T-helper 9 cell (primary cell): ENCODE measurements at places on chromosomes 4 and X.

DNA sequence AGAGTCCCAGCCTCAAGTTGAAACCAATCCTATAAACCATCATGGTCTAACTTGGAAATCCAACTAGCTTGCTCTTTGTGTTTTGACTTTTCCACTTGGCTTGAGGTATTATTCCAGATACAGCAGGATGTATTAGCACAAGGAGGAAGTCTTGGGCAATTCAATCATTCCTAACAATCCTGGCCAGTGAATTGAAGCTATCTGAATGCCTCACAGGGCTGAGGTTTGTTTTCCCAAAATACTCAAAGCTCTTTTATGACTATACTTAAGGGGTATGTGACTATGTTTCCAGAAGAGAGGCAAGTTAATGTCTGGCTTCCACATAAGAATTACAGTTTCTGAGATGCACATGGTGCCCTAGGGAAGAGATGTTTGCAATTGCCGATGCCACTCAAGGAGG lies 66.8 kb upstream of the SH3RF1 start:
- no peak for DNase-seq

DNA sequence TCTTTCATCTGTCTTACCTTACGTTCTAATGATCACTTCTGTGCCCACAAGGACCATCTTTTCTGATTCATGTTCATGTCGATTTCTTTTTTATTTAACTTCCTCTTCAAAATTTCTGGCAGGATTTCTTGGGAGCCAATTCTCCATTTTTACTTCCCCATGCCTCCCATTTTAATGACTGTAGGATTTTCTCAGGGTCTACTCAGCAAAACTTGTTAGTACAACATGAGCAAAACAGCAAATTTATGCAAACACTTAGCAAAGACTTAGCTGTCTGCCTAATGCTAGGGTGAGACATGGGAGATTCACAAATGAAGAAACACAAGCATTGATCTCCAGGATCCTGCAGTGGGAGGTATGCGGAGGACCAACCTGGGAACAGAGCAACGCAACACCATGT lies 5.5 kb downstream of the CD38 start:
- DNase-seq, result no peak

GRCh38 chrX:12370497-12370986 lies 232.3 kb downstream of the FRMPD4 start:
- no peak for DNase-seq

DNA sequence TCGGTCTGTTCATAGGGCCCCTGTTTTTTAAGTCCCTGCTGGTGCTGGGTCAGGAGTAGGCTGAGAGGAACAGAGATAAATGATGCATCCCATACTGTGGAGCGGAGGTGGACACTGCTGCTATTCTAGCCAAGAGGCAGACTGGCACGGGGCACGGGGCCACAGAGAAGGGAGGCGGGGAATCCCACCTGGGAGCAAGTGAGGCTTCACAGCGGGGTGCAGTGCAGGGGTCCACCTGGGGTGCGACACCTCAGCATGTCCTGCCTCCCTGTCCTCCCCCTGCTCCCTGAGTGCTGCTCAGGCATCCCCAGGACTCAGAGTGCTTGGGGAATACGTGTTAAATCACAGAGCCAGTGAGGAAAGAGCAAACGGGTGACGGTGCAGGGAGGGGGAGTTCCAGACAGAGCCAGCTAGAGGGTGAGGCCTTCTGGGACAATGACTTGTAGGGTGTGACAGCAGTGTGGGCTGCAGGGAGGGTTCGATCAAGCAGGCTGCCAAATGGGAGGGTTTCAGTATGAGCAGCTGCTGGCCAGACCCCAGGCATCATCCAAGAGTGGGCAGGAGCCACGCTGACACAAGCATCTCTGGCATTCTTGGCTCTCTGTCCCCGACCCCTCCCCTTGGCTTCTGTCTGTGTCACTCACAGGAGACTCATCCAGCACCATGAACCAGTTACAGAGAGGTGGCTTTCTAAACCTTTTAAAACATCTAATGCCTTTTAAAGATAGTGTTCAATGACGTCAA lies 13.7 kb upstream of the HTRA3 start:
- DNase-seq, result no peak

DNA sequence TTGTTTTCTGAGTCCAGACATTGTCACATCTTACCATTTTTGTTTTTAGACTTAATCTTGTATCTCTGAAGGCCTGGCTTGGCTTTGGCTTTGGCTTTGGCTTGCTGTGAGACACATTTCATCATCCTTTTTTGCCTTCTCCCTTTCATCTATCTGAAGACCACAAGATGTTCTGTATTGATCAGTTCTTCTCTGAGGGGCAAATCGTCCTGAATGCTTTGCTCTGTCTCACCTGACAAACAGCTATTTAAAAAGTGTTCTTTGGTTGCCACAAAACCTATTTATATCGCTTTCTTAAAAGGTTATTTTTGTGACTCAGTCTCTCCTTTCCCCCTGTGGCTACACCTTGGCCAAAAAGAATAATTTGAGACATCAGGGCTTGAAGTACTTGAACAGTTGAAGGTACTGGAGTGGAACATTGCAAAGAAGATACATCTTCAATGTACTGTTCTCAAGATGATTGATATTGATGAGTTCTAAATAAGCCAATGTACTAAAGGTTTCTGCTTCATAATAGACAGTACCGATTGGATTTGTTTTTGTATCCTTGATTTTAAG lies 80.7 kb downstream of the ALG13 start:
- DNase-seq, result no peak

- no peak for DNase-seq
Observed at GRCh38 chr4:88720451-88721428, 23.1 kb upstream of the NAP1L5 start.

DNA sequence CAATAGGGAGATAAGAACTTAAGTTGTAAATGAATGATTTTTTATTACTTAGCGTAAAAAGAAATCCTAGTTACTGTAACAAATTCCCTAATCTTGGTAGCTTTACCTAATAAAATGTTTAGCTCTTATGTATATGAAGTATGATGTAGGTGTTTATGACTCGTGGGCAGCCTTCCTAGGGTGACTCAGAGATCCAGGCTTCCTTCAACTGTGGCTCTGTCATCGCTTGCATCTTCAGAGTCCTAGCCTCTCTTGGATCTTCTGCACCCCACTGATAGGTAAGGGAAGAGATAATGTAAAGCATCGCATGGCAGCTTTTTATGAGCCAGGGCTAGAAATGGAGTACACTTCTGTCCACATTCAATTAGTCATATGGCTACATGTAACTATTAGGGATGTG lies 165.6 kb upstream of the GLRA2 start:
- DNase-seq, result no peak

- peak; percentile 46 for DNase-seq
Observed at GRCh38 chr4:51831133-51831532, 11.8 kb upstream of the DCUN1D4 start.

DNA sequence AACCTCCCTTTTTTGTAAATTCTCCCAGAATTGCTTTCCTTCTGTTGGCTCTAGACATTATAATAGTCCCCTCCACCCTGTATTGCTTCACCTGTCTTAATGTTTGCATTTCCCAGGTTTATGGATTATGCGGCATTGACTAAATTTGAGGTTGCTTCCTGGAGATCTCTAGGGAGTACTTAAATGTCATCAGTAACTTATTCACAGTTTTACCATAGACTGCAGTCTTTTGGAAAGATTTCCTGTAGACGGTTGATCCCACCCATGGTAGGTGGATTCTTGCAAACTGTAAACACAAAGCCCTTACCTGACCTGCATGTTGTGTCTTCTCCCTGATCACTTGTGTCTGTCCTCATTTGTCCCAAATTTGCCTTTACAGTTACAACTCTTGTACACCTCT lies 6.2 kb upstream of the NOX1 start:
- no peak for DNase-seq

GRCh38 chr4:128349921-128350320 lies 62.3 kb upstream of the PGRMC2 start:
- no peak for DNase-seq

DNA sequence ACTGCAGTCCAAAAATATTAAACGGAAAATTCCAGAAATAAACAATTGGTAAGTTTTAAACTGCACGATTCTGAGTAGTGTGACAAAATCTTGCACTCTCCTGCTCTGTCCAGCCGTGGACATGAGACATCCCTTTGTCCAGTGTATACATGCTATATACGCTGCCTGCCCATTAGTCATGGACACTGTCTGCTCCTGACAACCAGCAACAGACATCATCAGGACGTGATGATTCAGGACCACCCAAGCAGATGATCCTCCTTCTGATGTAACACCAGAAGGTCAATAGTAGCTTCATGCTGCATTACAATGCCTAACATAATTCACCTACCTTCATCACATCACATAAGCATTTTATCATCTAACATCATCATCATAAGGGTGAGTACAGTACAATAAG lies 36.3 kb downstream of the ATRX start:
- DNase-seq, result no peak
